ENCODE measurements at places on chromosomes 16 and 17.

- DNase-seq: no peak
Measured at GRCh38 chr17:82878527-82878926, 38.7 kb upstream of the ZNF750 start.

GRCh38 chr17:10058921-10059683 lies 139.3 kb downstream of the GAS7 start:
- no peak for DNase-seq

DNA sequence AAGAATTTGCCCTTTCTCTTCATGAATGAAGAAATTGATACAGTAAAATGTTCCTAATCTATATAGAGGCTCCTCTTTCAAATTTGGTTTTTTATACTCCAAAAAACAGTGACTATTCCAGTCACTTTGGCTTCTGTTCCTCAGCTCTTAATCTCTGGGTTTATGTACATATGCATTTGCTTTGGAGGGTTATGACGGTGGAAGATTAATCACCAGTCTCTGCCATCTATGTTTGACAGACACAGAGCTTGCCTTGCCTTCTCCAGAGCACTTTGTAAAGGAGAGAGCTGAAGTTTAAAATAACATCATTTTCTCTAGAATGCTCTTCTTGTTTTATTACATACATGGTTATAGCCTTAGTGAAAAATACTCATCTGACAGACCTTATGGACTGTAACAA lies 99.3 kb downstream of the NLK start:
- DNase-seq: no peak

DNA sequence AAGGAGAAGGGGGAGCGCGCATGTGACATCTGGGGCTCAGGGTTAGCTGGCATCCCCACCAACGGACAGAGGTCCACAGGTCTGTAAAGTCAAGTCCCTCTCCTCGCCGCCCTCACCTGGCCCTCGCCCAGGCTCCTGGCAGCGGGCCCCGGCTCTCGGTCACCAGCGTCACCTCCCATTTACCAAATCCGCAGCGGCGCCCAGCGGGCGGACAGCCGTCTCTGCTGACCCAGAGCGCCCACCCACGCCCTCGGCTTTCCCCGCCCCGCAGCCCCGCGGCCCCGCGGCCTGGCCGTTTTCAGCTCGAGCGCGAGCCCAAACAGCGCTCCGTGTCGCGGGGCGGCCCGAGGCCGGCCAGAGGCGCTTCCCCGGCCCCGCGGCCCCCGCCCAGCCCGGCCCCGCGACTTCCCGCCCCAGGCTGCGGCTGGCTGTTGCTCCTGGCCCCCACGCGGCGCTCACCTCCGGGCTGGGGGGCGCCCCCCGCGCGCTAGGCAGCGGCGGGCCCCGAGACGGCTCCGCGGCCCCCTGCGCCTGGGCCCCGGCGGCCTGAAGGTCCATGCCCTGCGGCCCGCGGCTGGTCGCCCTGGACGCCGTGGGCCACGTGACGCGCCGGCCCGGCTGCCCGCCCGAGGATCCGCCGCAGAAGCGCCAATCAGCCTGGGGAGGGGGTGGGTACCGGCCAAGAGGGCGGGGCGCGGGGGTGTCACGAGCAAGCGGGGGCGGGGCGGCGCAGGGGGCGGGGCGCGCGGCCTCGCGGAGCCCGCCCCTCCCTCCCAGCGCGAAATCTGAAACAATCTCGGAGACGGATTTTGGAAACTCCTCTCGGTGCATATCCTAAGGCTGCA lies at the start of gene COPRS:
TSS of gene COPRS (minus strand) at position 603 of the 845 bp plus-strand sequence. CDS start at position 558, 45 bp downstream.
- DNase-seq: peak; percentile 84

Measured in fibroblast of skin of abdomen (primary cell).